ENCODE measurements at places on chromosomes 12 and 14.

DNA sequence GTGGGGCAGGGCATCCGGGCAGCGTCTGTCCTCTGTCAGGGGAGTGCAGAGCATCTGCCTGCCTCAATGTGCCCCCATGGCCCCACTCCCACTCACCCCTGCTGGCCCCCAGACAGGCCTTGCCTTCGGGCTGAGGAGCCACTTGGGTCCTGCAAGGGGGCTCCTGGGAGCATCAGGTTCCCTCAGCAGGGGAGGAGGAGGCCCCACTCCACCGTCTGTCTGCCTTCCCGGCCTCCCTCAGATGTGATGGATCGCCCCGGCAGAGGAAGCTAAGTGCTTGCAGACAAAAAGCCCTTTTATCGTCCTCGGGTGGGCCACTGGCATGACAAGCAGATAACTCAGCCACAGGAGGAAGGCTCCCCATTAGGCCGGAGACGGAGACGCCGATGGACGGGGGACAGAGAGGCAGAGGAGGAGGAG, 35.1 kb downstream of the NCOR2 start:
- DNase-seq = no peak

GRCh38 chr14:103188810-103189480, 65.7 kb downstream of the TNFAIP2 start:
- no peak for DNase-seq

- DNase-seq = no peak
These were observed 774 bp upstream of the TMEM30B start for GRCh38 chr14:61281948-61282275.

GRCh38 chr12:112686373-112686772, 105.2 kb upstream of the RPH3A start:
- peak; percentile 65 for DNase-seq

DNA sequence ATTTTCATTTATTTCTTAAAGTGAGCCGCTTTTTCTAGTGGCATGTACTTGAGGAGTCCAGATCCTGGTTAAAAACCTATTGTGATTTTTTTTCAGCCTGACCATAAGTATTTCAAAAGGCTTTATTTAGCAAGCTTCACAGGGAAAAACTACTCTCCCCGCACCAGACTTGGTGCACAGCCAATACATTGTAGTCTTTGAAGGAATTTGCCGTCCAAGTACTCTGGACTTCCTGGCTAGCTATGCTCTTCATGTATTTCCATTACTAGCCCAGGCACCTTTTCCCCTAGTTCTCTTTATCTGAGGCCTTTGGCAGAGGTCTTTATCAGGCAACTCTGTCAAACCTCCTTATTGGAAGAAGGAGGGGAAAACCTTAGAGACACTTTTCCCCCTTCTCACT, 234.7 kb downstream of the CCDC91 start:
- no peak for DNase-seq

DNA sequence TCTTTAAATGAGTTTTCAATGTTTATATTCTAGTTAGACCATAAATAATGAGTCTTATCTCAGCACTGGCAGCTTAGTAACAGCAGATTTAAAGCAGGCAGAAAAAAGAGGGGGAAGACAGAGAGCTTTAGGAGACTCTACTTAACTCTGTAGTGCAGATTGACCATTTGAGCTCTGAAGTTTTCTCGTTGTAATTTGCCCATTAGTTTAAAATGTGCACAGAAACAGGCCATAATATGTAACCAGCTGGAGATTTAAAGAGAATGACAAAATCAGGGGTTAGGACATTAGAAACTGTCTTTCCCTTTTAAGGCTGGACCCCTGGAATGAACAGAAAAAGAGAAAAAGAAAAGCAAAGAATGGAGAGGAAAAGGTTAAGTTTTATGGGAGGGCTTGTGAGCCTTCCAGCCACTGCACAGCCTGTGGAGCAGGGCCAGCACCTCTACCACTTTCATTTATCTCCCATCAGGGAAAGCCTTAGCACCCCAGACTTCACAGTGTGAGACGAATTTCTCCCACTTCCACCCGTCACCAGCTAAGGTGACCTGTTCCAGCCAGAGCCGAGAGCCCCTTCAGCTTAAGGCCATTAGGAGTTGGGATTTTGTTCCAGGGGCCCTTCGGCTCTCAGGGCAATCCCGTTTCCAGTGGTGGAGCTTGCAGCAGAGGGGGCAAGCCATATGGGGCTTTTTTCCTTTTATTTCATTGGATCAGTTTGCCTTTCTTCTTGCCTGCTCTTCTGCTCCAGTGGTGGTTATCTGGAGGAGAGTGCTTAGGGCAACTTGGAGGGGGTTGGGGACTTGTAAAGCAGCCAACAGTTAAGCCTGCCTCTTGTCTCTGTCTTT, 8.0 kb downstream of the IL22 start:
- no peak for DNase-seq
